ENCODE measurements at places on chromosomes 3 and 15.

GRCh38 chr3:8183627-8184026, 318.0 kb upstream of the LMCD1 start:
- DNase-seq, result no peak
- no peaks in the 10 kb centered on the region for H3K36me3 ChIP-seq
- no peak overlapping the region for H3K27ac ChIP-seq
- no peak overlapping the region for H3K4me3 ChIP-seq
- H3K27me3 ChIP-seq, result no peaks in the 10 kb centered on the region

DNA sequence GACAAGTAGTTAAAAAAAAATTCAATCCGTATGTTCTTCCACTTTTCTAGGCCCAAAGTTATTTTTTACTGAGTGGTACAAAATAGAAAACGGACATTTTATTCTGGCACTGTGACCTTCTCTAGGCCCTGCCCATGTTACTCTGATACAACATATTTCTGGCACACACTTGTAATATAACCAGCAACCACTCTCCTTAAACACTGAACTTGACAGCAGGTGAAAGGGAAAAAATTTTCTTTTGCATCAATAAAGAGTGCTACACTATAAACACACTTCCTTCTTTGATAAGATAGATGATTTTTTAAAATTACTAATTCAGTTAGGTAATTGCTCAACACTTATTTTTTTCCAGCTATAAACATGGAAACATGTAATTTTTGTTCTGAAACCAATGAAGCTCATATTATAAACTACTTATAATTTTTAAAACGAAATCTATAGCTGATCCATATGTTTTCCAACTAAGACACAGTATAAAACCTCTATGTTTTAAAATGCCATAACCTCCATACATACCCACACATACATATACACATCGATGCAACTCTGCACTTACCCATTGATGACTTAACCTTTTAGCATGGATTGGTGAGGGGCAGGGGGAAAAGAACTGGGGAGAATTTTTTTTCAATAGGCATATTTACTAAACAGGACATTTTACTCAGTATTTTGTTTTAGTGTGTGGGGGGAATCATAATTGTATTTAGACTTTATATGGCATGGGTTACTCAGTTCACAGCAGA, 5.3 kb upstream of the CTNNB1 start:
- H3K27ac ChIP-seq, result no peak overlapping the region
- DNase-seq, result no peak
- H3K4me1 ChIP-seq, result no peaks in the 10 kb centered on the region
- no peak overlapping the region for H3K4me3 ChIP-seq
- no peaks in the 10 kb centered on the region for H3K27me3 ChIP-seq

DNA sequence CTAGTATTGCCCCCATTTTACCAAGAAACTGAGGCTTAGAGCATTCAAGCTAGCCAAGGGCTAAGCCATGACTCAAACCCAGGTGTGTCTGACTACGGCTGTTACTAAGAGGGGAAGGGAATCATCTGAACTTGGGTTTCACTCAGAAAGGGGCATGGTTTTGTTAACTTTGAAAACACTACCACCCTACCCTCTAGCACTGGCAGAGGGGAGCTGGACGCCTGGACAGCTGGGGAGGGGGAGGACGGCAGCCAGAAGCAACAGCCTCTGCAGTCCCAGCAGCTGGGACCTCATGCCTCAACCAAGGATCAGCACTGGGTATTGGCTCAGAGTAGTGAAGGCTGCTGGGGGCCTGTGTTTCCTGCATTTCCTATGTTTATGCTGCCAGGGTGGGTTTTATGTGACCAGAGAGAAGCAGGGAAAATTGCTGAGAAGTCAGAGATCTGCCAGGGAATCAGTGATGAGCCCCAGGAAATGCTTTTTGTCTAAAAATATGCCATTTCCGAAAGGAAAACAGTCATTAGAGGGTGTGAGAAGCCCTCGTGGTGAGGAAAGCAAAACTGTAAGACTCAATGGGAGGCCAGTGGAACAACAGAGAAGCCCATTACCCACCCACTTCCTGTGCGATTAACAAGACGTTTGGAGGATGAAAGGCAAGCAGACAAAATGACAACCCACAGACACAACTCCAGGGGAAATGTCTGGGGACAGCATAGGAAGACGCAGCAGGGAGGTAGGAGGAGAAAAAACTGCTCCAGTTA, 41.2 kb downstream of the LIPC start:
- no peaks in the 10 kb centered on the region for H3K4me1 ChIP-seq
- H3K36me3 ChIP-seq, result no peaks in the 10 kb centered on the region
- H3K4me3 ChIP-seq, result no peak overlapping the region
- DNase-seq, result no peak
- no peak overlapping the region for H3K27ac ChIP-seq

GRCh38 chr15:66237513-66238235, 15.9 kb downstream of the MEGF11 start:
- no peaks in the 10 kb centered on the region for H3K36me3 ChIP-seq
- no peaks in the 10 kb centered on the region for H3K27me3 ChIP-seq
- H3K4me1 ChIP-seq, result no peaks in the 10 kb centered on the region
- no peak for DNase-seq

GRCh38 chr15:31031471-31032067, 40.1 kb upstream of the MTMR10 start:
- peaks cover 6% of the 10 kb centered on the region for H3K4me1 ChIP-seq
- H3K36me3 ChIP-seq, result no peaks in the 10 kb centered on the region
- H3K27me3 ChIP-seq, result no peaks in the 10 kb centered on the region
- H3K27ac ChIP-seq, result no peak overlapping the region
- no peak overlapping the region for H3K4me3 ChIP-seq

DNA sequence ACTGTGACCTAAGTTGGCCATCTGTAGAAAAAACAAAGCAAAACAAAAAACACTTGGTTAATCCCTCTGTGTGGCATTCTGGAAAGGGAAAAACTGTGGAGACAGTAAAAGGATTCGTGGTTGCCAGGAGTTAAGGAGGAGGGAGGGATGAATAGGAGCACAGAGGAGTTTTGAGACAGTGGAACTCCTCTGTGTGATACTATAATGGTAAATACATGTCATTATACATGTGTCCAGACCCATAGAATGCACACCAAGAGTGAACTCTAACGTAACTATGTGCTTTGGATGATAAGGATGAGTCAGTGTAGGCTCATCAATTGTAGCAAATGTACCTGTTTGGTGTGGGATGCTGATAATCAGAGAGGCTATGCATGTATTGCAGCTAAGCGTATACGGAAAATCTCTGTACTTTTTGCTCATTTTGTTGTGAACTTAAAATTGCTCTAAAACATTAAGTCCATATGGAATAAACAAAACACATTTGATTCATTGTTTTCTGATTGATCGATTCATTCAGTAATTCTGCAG, 33.4 kb downstream of the RAP2B start:
- no peak for DNase-seq
- H3K27me3 ChIP-seq, result no peaks in the 10 kb centered on the region

DNA sequence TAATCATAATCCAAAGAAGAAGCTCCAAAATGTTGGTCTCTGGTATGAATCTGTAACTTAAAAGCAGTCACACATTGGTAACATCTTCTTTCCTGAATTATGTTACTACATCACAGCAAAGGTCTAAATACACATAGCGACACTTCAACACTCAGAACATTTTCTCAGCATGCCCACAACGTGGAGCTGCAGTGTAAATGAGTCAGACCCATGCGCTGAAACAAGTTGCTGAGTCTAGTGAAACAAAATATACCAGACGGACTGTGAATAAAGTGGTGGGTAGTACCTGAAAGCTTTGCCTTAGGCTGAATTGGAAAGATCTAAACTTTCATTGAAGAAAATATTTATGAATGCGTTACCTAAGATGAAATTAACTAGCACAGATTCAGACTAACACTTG, 33.2 kb upstream of the GOLGA8B start:
- no peaks in the 10 kb centered on the region for H3K36me3 ChIP-seq
- no peaks in the 10 kb centered on the region for H3K4me1 ChIP-seq
- H3K27ac ChIP-seq, result no peak overlapping the region
- no peaks in the 10 kb centered on the region for H3K27me3 ChIP-seq

DNA sequence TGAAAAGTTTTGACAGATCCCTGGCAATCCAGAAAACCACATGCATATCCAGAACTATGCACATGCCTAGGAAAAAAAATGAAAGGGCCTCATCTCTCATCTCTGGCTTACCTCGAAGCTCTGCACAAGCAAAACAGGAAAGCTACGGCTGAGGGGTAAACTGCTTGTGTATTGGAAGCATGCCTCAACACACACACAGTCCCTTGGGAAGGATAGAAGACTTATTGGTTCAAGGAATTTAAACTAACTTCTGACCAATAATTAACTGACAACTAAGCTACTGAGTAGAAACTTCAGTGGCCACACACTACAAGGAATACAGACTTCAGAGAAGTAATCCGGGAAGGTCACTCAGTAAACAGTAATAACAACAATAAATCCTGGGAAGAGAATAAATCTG, 59.9 kb upstream of the POMGNT2 start:
- DNase-seq, result no peak
- H3K27me3 ChIP-seq, result no peaks in the 10 kb centered on the region
- no peak overlapping the region for H3K27ac ChIP-seq
- H3K4me3 ChIP-seq, result no peak overlapping the region
- H3K36me3 ChIP-seq, result no peaks in the 10 kb centered on the region
- H3K4me1 ChIP-seq, result no peaks in the 10 kb centered on the region

- no peaks in the 10 kb centered on the region for H3K36me3 ChIP-seq
- no peaks in the 10 kb centered on the region for H3K27me3 ChIP-seq
- H3K4me3 ChIP-seq, result no peak overlapping the region
Measured at GRCh38 chr15:54608876-54609835, 587.6 kb downstream of the RSL24D1 start.

GRCh38 chr3:27302891-27303290, 66.3 kb downstream of the NEK10 start:
- H3K27me3 ChIP-seq, result no peaks in the 10 kb centered on the region
- no peaks in the 10 kb centered on the region for H3K4me1 ChIP-seq
- H3K4me3 ChIP-seq, result no peak overlapping the region
- no peak for DNase-seq

GRCh38 chr3:54515441-54516213, 393.3 kb downstream of the CACNA2D3 start:
- no peaks in the 10 kb centered on the region for H3K27me3 ChIP-seq
- DNase-seq, result no peak
- H3K36me3 ChIP-seq, result no peaks in the 10 kb centered on the region
- H3K4me1 ChIP-seq, result no peaks in the 10 kb centered on the region

DNA sequence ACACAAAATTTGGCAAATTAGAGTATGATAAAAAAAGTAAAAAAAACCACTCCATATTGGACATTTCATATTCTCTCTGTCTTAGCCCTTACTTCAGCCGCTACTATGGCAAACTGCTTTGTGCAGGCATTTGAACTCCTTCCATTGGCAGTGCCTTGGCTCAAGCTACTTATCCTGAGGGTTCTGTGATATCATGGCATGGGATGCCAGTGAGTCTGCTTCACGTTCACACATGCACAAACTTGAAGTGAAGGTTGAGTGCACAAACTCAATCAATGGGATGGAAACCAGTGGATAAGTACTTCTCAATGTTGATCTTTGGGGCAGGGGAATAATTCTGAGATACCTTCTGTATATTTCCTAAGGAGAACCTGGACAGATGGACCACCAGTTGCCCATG, 117.2 kb downstream of the IL20RB start:
- no peaks in the 10 kb centered on the region for H3K27me3 ChIP-seq
- no peak overlapping the region for H3K4me3 ChIP-seq
- DNase-seq, result no peak

DNA sequence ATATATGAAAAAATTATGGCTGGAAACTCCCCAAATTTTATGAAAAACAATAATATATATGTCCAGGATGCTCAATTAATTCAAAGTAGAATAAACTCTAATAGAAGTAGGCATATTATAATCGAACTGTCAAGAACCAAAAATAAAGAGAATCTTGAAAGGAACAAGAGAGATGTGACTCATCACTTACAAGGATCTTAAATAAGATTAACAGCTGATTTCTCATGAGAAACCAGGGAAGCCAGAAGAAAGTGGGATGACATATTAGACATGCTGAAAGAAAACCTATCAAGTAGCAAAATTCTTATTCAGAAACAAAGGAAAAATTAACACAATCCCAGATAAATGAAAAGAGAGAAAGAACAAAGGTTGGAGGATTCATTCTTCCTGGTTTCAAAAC, 66.8 kb downstream of the FAIM start:
- no peak overlapping the region for H3K4me3 ChIP-seq
- H3K36me3 ChIP-seq, result no peaks in the 10 kb centered on the region
- no peak overlapping the region for H3K27ac ChIP-seq
- no peaks in the 10 kb centered on the region for H3K4me1 ChIP-seq
- H3K27me3 ChIP-seq, result no peaks in the 10 kb centered on the region

GRCh38 chr3:125188955-125189354, 23.6 kb downstream of the SLC12A8 start:
- no peaks in the 10 kb centered on the region for H3K36me3 ChIP-seq
- no peaks in the 10 kb centered on the region for H3K27me3 ChIP-seq
- peaks cover 5% of the 10 kb centered on the region for H3K4me1 ChIP-seq
- no peak overlapping the region for H3K27ac ChIP-seq
- no peak overlapping the region for H3K4me3 ChIP-seq

- H3K4me1 ChIP-seq, result no peaks in the 10 kb centered on the region
- no peak overlapping the region for H3K4me3 ChIP-seq
- H3K27ac ChIP-seq, result no peak overlapping the region
- no peak for DNase-seq
- no peaks in the 10 kb centered on the region for H3K36me3 ChIP-seq
- no peaks in the 10 kb centered on the region for H3K27me3 ChIP-seq
Measured at GRCh38 chr3:30551266-30551665, 55.1 kb upstream of the TGFBR2 start.

DNA sequence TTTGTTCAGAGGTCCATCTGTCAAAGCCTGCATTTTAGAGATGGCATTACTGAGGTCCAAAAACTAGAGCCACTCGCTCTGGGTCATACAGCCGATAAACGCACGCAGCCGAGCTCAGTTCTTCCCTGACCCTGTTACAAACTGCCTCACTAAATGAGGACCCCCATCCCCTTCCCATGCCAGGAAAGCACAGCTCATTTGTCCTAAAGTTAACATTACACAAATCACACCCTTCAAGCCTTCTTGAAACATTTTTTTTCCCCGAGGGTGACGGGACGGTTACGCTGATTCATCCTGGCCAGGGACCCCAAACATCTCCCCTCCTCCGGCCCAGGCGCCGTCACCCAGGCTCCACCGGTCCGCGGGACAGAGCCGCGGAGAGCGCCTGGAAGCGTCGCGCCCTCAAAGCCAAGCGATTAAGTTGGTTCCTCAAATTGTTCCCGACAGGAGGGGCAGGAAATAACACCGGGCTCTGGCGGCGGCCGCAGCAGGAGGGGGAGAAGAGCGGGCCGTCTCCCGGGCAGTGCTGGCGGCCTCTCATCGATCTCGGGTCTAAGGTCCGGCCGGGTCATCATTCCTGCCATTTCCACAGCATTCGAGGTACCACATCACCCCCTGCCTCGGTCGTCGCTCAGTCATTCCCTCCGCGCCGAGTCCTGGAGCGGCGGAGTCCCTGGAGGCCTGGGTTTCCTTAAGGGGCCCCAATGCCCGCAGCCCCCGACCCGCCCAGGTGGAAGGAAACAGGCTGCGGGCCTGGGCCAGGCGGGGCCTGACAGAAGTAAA, 619 bp upstream of the CMTM8 start:
- H3K4me3 ChIP-seq, result peak overlapping the region; percentile 58
- no peaks in the 10 kb centered on the region for H3K27me3 ChIP-seq
- H3K36me3 ChIP-seq, result no peaks in the 10 kb centered on the region

- H3K4me3 ChIP-seq, result no peak overlapping the region
- no peak for DNase-seq
- no peak overlapping the region for H3K27ac ChIP-seq
- no peaks in the 10 kb centered on the region for H3K4me1 ChIP-seq
Measured at GRCh38 chr3:132843851-132844553, 121.8 kb upstream of the NPHP3 start.

- H3K27me3 ChIP-seq, result no peaks in the 10 kb centered on the region
- no peaks in the 10 kb centered on the region for H3K36me3 ChIP-seq
- H3K4me3 ChIP-seq, result no peak overlapping the region
- no peaks in the 10 kb centered on the region for H3K4me1 ChIP-seq
- H3K27ac ChIP-seq, result no peak overlapping the region
- no peak for DNase-seq
Measured at GRCh38 chr3:131193641-131194238, 167.1 kb downstream of the NEK11 start.

All from testis (tissue), 5 donors.